ENCODE measurements at places on chromosomes 3 and 15.

DNA sequence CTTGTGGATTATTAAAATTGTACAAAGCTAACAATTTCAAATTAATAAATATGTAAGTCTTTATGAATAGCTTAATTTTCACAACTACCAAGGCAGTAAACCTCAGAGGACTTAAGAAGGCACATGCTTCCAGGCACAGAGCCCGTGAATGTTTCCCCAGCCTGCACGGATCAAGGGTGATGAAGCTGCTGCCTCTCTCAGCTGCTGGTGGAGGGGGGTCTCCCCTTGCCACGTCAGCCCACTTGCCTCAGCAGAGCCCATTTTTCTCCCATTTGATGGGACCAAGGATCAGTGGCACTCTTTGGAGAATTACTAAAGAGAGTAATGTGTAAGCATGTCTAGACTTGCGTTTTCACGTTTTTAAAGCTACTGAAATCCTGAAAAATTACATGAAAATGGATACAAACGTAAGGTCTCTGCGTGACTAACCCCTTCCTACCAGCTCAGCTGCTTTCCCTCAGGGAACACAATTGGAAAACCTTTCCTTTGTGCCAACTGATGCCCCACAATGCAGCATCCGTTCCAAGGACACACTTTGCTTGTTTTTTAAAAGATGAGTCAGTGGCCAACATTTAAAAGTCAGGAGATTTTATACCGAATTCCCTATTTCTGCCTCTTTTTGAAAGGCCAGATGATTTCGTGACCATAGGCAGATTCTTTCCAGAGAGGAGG lies 494.1 kb downstream of the GABRG3 start:
- no peak for DNase-seq

- no peak for DNase-seq
Observed at GRCh38 chr3:148718982-148719862, 21.5 kb downstream of the AGTR1 start.

- DNase-seq, result no peak
Observed at GRCh38 chr3:128483657-128484403, 9.2 kb downstream of the GATA2 start.

DNA sequence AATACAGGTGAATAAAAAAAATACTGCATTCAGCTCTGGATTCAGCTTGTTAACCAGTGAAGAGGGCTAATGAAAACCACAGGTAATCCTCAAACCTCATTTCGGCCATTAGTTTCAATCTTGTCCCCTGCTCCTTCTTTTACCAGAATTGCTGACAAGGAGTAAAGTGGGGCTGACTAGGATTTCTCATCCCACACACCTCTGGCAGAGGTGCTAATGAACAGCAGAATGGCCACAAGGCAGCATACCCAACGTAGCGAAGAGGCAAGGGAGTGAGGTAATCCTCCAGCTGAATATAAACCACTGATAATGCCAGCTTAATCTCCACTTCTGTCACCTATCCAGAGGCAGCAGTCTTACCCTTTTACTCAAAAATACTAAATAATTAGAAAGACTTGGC lies 248.8 kb upstream of the CDIN1 start:
- DNase-seq, result no peak

GRCh38 chr15:78064544-78064943 lies 13.0 kb downstream of the TBC1D2B start:
- DNase-seq, result no peak

GRCh38 chr3:120497818-120498217 lies 47.0 kb upstream of the FSTL1 start:
- no peak for DNase-seq

DNA sequence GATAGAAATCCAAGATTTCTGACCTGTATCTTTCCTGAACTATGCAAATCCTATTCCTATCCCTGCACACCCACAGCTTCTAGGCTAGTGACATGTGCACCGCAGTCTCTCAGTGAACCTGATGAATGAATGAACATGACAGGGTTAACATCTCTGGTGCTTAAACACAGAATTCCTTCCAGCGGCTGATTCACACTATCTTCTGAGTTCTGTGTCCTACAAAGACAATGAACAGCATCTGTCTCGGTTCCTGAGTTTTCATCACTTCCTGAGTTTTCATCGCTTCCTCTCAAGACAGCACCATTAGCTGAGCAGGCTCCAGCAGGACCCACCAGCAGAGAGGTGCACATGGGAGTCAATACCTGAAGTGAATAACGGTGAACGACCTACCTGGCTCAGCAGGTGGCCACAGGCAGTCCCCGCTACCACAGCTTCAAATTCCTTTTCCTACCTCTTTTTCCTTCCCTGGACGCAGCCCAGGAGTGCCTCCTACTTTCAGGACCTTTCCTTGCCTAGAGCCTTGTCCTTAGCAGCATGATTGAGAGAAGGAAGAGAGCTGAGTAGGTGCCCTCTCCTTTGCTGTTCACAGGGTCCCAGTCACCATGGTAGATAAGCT lies 113.5 kb downstream of the IGF2BP2 start:
- no peak for DNase-seq

DNA sequence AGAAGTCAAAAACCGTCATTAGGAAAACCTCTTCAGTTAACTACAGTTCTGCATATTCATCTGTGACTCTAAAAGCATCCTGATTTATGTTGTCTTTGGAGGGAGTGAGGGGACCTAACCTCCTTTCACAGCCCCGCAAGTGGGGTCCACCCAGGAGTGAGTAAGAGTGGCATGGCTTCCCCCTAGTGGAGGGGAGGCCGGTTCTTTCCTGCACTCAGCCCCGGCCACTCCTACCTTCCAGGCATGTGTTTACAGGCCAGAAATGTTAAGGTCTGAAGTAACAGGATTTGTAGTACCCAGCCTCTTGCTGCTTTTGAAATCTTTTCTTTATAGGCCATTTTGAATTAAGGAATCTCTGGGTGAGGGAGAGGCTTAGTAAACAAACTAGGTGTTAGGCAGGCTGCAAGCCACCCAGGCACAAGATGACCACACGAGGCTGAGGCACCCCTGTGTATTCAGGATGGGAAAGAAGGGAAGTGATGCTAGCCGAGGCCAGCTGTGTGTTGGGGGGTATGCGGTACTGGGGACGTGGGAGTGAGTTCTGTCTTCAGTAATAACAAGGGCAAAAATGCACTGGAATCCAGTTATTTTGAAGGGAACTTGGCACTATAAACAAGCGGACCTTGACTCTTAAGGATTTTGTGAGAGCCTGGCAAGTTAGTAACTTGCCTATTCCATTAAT lies 50.5 kb downstream of the CTDSPL start:
- DNase-seq, result no peak

GRCh38 chr15:37594417-37594816 lies 340.0 kb upstream of the TMCO5A start:
- DNase-seq, result no peak

GRCh38 chr3:140950144-140950543 lies 8.5 kb downstream of the SLC25A36 start:
- DNase-seq, result no peak

- no peak for DNase-seq
Observed at GRCh38 chr3:134477002-134477401, 8.8 kb downstream of the ANAPC13 start.

- peak; percentile 38 for DNase-seq
Observed at GRCh38 chr3:58414538-58415197, 19.0 kb downstream of the PDHB start.

GRCh38 chr15:73660455-73660854 lies 23.7 kb upstream of the CD276 start:
- DNase-seq, result no peak

GRCh38 chr3:188469228-188469885 lies 315.4 kb downstream of the LPP start:
- DNase-seq, result no peak

DNA sequence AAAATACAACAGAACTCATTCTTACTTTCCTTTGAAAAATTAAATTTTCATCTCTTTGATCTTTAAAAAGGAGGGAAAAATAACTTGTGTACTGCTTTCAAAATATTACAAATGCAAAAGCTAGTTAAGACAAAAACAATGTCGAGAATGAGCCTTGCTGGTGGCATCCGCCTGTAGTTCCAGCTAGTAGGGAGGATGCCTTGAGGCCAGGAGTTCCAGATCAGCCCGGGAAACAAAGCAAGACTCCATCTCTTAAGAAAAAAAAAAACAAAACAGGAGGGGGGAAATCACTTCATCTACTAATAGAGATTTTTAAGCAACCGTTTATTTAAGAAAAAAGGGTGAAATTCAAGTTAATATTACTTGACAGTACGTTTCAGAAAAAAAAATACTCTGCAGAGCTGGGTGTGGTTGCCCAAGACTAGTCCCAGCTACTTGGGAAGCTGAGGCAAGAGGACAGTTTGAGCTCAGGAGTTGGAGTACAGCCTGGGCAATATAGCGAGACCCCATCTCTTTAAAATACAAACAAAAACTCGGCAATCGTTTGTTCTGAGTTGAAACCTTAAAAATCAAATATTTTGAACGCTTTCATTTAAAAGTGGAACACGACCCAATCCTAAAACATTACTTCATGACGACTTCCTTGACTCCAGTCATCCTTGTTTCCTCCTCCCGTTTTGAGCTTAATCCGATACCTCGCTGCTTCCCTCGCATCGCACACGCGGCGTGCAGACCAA lies 1.2 kb downstream of the KPNA1 start:
- no peak for DNase-seq

DNA sequence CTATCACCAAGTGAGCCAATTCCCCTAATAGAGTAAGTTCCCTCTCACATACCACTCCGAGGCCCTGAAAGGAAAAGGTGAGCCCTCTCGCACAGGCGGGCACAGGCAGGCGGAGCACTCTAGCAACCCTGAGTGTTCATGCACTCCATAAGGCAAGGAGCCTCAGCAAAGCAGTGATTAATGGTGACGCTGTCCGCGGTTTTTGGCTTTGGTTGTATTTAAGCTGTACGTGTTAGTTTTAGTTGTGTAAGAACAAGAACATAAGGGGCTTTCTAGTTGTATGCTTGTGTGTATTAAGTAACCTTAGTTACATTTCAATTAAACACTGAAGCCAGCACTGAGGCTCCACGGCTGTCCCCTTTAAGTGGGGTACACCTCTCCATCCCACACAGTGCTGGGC lies 33.1 kb downstream of the KLHL25 start:
- DNase-seq, result no peak

- no peak for DNase-seq
Observed at GRCh38 chr3:40848421-40848820, 323.7 kb downstream of the ZNF621 start.

GRCh38 chr15:81256916-81257315 lies 60.2 kb downstream of the IL16 start:
- no peak for DNase-seq

- no peak for DNase-seq
Observed at GRCh38 chr3:126152901-126153694, 27.3 kb downstream of the ALDH1L1 start.

DNA sequence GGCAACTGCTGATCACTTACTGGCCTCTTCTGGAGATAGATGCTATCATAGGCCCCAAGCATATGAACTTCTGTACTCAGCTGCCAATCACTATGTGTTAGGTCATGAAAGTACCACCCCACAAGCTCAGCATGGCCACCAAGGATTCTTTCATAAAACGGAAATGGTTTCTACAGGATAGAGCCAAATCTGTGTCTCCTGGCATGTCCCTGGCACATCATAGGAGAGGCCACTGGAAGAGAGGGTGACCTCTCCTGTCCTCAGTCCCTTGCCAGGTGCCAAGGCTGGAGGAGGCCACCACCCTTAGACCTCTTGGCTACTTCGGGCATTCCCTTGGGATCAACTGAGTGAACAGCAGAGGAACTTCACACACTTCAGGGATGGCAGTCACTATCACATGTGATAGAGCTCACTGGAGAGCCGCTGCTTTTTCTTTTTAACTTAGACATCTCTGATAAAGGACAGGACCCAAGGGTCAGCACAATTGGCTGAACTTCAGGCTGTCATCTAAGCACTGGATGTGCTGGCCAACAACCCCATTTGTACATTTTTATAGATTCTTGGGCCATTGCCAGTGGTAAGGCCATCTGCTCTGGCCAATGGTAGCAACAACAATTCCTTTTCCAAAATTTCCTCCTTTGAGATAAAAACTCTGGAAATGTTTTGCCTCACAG lies 425.2 kb downstream of the SQOR start:
- DNase-seq, result no peak

GRCh38 chr3:46438831-46439230 lies 25.9 kb downstream of the LTF start:
- DNase-seq, result no peak

DNA sequence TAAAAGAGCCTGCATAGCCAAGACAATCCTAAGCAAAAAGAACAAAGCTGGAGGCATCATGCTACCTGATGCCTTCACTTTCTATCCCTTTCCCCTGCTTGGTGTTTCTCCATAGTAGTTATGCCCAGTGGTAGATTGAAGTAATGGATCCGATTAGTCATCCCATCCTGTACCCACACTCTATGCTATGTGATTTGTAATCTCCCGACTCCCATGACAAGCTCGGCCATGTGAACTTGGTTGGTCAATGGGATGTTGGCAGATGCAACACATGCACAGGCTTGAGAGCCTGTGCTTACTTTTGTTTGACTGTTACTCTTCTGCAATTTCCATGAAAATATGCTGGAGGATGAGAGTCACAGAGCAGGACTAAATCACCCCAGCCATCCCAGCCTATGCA lies 334.9 kb upstream of the DPH6 start:
- no peak for DNase-seq

GRCh38 chr15:74349241-74349778 lies 18.1 kb downstream of the CYP11A1 start:
- no peak for DNase-seq

GRCh38 chr15:44710236-44711095 lies 657 bp downstream of the PATL2 start:
- no peak for DNase-seq

GRCh38 chr3:141793476-141794260 lies 30.5 kb downstream of the GRK7 start:
- no peak for DNase-seq

DNA sequence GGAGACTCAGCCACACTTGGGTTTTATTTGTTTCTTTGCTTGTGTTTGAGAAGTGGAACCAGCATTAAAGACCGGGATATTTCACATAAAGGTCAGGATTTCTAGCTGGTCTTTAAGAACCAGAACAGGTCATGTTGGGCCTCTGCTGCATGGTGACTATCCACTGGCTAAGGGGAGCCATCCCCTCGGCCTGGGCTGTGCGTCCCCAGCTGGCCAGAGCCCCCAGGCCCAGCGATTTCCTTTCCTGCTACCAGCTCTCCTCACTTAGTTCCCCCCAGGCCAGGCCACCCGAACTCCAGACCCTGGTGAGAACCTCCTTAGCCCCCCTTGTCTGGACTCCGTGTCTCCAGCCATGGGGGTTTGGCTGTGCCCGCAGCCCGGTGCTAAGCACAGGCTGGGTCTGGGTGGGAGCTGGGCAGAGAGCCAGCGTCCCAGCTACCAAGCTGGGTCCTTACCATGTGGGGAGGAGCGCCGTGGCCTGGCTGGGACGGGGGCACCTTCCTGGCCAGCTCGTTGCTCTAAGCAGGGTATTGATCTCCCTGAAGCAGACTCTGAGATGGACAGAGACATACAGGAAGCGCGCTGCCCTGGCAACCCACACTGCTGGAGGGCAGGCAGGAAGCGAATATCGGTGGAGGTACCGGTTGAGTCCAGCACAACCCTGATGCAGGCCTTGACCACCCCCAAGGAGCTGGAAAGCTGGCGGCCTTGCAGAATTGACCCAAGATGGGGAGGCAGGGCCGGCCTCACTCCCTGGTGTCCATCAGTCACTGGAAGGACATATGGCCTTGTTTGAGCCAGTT lies 49.4 kb downstream of the KLF15 start:
- no peak for DNase-seq
